Stimulated activated CD8-positive, alpha-beta memory T cell treated with anti-CD3 and anti-CD28 coated beads, Interleukin-4, amount 100 ng/mL, for 4 hours (primary cell): ENCODE measurements at places on chromosomes 13 and 19.

GRCh38 chr19:12163826-12164225, 930 bp downstream of the ZNF136 start:
- no peak for DNase-seq

DNA sequence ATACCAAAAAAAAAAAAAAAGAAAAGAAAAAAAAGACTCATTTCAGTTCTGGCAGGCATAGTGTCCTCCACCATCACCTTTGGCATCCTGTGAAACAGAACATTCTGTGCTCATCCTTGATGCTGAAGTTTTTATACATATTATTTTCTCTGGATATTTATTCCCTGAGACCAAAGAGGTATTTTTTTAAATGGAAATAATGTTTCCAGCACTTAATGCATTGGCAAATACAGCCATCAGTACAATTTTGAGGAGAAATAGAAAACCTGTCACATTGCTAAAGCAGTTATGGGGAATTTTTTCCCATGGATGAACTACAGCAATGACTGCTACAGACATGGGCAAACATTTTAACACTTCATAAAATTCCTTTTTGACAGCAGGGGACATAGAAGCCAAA, 312.4 kb downstream of the DNAJC15 start:
- DNase-seq, result no peak

- no peak for DNase-seq
Measured at GRCh38 chr13:99471221-99472121, 29.8 kb upstream of the TM9SF2 start.

- no peak for DNase-seq
Measured at GRCh38 chr19:53991224-53992113, at the start of gene CACNG6. TSS of gene CACNG6 (plus strand) at chr19:53991637. CDS start at chr19:53992878, 1,241 bp downstream.

- peak; percentile 60 for DNase-seq
Measured at GRCh38 chr19:18291590-18292461, 10.4 kb upstream of the JUND start.

DNA sequence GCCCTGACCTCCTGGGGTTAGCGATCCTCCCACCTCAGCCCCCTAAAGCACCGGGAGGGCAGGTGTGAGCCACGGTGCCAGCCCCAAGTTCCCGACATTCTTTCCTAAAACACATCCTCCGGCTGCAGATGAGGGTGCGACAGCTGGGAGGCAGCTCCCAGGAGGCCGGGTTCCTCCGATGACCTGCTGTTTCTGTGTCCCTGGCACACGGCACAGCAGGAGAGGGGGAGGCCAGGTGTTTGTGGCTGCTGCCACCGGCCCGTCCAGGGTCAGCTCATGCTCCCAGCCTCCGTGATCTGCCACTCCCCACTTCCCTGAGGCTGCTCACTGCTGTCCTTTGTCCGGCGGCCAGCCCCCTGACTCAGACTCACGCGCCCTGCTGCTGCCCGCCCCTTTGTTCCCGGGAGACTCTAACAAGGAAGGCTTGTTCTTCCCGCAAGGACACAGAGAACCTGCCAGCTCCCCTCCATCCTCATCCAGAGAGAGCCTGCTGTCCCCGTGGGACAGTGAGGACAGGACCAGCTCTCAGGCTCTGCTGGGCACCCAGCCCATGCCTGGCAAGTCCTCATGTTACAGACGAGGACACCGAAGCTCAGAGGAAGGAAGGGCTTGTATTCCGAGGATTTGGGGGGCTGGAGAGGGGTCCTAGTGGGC, 10.6 kb upstream of the MADCAM1 start:
- DNase-seq, result no peak
